ENCODE measurements at places on chromosomes 6 and 20.

GRCh38 chr6:36221674-36222073, 25.1 kb downstream of the BRPF3 start:
- no peak for DNase-seq

DNA sequence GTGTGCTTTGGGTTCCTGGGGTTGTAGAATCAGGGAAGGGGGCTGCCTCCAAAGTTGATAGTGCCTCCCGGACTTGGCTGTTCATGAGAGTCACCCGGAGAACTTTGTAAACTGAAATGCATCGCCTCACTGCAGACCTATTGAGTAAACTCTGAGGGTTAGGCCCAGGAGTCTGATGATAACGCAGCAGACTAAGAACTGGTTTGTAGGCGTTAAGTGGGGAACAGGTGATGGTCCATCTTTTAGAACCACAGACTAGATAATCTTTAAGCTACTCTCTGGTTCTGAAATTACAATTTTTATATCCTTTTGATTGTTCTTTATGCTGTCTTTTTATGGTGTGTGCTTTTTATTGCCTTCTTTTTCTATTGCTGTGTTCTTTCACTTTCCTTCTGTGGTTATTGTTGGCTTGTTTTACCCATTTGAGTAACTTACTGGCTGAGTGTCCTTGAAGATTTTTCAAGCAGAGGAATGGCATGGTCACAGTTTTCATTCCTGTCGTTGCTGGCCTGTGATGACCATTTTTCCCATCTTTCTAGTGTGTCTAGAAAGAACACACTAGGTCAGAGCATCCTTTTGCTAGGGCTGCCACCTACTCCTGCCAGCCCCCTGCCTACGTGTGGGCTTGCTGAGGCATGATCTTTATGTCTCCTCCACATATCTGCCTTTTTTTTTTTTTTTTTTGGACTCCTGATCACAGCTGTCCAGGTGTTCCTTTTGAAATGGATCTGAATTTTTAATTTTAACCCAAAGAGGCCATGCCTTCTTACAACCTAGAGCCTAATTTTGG, 30.9 kb downstream of the LRRC1 start:
- DNase-seq: no peak

DNA sequence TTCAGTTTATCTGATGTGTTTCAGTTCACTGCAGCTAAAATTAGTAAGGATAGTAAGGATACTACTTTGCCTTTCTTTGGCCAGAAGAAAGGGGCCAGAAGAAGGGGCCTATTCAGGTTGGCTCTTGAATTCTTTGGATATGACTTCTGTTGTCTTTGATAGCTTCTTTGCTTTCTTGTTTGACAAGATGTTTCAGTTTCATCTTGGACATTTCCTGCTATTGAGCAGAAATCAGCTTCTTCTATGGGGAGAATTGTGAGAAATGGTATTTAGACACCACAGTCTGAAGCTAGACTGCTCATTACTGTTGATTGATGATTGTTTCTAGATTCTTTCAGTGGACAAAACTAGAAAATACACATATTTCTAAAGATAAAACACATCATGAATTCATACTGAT, 23.2 kb downstream of the L3MBTL3 start:
- DNase-seq: no peak

DNA sequence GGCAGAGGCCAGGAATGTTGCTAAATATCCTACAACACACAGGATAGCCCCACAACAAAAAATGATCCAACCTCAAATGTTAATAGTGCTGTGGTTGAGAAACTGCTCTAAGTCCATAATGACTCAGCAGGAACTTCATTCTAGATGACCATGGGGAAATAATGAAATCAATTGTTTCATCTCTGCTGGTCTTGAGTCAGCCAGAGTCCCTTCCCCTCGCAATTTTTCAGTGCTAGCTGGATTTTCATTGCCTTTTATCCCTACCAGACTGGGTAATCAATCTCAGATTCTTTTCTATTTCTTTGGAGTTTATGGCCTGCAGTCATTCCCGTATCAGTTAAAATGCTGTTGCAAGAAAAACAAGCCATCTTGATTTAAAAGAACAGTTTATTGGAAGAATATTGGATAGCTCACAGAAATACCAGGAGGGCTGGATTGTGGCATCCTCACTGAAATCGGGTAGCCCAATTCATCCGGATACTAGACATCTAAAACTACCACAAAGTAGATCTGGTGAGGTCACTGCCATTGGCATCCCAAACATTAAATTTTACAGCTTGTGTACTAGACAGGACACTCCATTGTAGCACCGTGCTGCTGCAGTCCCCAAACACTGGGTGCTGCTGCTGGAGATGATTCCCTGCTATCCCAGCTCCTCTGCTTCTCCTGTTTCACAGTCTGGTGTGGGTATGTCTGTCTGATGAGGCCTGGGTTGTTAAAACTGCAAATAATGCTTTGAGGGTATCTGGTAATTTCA, 30.3 kb upstream of the POPDC3 start:
- DNase-seq: peak; percentile 83

- DNase-seq: peak; percentile 59
Observed at GRCh38 chr20:24535941-24536730, 66.7 kb downstream of the SYNDIG1 start.

GRCh38 chr6:130412556-130413290, 46.9 kb downstream of the TMEM200A start:
- peak; percentile 61 for DNase-seq

DNA sequence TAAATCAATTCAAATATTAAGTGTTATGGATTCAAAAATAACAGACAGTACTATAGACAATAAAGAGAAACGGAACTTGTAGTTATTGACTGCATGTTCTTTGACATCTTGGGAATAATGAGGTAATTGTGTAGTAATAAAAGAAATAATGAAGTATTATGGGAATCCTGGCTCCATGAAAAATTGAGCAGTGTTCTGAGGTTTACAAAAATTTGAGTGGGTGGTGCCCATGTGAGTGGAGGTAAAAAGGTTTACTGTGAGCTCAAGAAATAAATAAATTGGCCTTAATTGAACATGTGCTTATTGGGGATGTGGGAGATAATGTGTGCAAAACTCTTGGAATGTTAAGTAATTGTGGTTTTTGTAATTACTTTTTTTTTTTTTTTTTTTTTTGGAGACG, 1013.7 kb upstream of the GJE1 start:
- no peak for DNase-seq

DNA sequence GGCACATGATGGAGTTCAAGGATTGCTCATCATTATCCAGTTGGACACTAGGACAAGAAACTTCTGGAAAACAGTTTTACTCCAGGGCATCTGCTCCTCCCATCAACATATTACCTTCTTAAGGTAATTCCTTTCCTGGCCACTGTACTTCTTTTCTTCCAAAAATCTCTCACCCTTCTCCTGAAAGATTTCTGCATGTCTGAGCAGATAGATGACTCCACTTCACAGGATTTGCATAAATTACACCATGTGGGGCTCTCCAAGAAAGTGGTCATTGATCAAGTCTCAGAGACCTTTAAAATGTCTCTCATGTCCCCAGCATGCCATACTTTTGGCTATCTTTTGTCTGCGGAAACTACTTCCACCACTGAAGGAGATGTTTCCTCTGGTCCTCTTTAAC, 103.2 kb upstream of the TNFAIP3 start:
- no peak for DNase-seq

GRCh38 chr20:63878899-63879663, 14.0 kb downstream of the TPD52L2 start:
- DNase-seq: no peak

- DNase-seq: no peak
Observed at GRCh38 chr6:13081189-13081563, 247.2 kb downstream of the TBC1D7 start.

GRCh38 chr6:108661430-108661829, 100.7 kb downstream of the FOXO3 start:
- DNase-seq: peak; percentile 63

DNA sequence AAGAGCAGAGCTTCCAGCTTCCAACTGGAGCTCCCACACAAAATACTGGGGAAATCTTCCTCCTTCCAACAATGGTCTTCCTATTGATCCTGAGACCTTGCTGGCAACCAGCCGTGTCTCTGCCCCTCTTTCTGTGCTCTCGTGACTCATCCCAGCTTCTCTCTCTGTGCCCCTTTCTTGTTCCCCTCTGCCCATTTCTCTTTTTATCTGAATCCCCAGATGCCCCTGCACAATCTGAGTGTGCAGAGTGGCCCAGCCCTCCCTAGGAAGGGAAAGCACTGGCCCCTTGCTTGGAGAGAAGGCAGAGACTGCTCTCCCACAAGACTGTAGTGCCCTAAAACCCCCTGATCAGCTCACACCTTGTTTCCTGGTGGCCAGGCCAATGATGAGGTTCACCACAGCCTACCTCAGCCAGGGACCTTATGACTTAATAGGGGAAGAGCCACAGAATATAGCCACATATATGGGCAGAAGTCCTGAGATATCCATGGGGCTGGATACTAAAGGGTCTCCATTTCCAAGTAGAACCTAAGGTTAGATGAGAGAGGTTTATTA, 23.1 kb upstream of the MAS1L start:
- DNase-seq: no peak

- DNase-seq: no peak
Observed at GRCh38 chr20:46135856-46136633, 17.9 kb downstream of the CD40 start.

DNA sequence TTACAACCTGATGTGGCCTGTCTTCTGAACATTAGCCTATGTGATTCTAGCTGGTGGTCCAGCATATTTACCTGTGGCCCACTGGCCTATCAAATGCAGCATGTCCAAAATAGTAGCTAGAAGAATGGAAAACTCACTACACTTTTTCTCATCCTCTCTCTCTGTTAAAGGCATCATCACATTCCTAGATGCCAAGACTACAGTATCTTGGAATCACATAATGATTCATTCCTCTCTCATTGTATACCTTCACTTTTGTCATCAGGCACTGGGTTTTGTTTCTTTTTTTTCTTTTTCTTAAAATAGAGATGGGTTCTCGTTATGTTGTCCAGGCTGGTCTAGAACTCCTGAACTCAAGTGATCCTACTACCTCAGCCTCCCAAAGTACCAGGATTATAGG, 45.0 kb downstream of the FAM83B start:
- DNase-seq: no peak

Data from fibroblast of skin of right quadriceps (primary cell).